ENCODE measurements at places on chromosomes 1 and 21.

DNA sequence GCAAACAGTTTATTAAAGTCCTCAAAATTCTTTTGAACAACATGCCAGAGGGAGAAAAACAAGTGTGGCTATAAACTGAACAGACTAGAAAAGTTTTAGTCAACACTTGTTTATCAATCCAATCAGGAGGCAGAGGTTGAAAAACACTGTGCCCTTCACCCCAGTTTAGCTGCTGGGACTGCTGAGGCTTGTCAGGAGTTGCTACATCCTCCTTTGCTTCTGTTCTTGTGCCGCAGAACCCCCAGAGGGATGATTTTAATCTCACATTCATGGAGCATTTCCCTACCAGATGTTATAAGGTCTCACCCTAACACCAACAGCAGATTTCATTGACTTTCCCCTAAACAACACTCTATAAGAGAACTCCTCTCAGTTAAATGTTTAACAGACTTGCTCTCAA lies 321.2 kb downstream of the VAV3 start:
- DNase-seq = no peak

DNA sequence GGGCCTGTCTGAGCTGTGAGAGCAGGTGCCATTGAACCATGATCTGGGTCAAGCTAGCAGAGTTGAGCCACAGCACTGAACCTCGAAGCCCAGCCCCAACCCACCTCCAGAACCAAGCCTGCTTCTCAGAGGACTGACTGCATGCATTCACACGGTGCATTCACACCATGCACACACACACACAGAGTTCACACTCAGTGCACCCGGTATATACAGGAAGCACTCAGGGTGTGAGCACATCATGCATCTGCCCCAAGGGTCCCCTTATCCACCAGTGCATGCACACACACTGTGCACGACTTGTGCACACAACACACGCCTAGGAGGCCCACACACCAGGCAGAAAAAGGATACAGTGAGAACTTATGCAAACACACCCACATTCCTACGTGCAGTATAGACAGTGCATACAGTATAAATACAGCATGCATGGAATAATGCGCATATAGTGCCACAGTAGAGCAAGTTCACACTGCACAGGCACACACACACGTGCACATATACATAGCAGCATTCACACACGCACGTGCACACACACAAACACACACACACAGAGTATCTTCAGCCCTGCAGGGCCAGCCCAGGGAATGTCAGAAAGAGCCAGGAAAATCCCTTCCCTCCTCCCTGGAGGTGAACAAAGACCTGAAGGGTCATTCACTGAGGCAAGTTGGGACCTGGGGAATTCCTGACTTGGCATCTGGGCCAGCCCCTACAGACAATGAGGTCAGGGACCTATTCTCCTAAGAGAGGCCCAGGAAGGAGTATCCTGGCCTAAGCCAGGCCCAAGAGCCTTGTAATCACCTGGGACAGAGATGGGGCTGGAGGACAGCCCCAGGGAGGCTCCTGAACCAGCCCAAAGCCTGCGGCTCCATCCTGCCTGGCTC lies 42.1 kb downstream of the CAMK2N1 start:
- DNase-seq = no peak

DNA sequence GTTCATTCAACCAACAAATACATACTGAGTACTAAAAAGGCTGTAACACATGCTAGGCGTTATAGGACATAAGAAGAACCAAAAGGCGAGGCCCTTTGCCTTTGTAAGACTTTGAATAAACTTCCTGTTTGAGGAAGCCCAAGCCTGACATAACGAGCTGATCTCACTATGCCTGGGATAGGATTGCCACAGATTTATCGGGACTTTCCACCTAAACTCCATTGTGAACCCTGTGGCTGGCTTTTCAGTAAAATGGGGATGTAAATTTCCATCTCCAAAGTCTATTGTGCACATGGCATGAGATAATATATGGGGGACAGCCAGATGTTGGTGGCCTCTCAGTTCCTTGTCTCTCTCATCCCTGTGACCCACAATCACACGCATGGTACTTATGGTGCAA lies 41.9 kb downstream of the LMO4 start:
- no peak for DNase-seq

- DNase-seq = no peak
Observed at GRCh38 chr1:55726994-55727393, 511.8 kb upstream of the USP24 start.

- no peak for DNase-seq
Observed at GRCh38 chr1:27816921-27817630, 13.5 kb upstream of the PPP1R8 start.

GRCh38 chr1:18021242-18021641 lies 86.4 kb upstream of the IGSF21 start:
- no peak for DNase-seq

DNA sequence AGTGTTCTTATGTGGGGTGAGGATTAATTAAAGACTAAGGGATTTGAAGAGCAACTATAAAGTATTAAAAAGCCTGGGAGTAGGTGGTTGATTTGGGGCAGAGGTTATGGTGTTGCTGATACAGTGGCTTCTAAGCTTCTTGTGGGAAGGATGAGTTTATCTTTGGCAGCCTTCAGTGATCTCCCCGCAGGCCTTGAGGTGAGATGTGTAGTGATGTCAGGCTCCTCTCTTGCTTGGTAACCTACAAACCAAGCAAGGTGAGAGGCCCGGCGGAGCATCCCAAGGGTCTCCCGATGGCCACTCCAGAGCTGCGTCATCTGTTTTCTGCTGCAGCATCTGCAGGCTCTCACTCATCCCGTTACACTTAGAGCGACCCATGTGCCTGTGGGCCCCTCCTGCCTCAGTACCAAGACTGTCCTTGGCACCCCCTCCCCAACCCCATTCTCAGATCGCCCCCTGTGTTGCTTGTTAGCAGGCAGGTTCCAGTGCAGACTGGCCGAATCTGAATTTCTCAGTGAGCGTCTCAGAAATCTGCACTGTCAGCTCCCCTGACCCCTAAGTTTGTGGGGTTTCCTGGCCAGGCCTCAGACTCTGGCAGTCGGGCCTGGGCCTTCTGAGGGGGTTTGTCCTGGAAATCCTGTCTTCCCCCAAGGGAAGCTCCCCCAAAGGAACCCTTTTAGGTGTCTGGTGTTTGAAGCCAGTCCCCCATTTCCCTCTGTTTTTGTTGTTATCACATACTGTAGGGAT lies 77.9 kb downstream of the GALNT2 start:
- DNase-seq = no peak

GRCh38 chr21:26377111-26377694 lies 195.9 kb downstream of the CYYR1 start:
- no peak for DNase-seq

- no peak for DNase-seq
Observed at GRCh38 chr1:24640288-24640687, 2.8 kb upstream of the SRRM1 start.

DNA sequence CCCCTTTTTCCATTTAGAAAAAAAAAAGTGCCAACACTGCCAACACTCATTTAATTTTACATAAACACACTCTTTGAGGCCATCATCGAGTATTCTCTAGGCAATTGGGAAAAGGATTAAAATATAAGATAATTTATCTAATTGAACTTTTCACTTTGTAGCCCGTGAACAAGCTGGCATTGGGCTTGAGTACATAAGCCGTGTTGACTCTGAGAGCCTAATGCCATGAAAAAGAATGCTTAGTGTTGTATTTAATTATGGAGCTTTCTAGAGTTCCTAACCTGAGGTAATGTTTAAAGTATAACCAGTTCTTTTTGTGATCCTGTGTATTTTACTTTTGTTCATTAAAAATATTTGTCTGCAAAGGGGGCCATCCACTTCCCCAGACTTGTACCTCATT lies 193.8 kb downstream of the LYPLAL1 start:
- no peak for DNase-seq

DNA sequence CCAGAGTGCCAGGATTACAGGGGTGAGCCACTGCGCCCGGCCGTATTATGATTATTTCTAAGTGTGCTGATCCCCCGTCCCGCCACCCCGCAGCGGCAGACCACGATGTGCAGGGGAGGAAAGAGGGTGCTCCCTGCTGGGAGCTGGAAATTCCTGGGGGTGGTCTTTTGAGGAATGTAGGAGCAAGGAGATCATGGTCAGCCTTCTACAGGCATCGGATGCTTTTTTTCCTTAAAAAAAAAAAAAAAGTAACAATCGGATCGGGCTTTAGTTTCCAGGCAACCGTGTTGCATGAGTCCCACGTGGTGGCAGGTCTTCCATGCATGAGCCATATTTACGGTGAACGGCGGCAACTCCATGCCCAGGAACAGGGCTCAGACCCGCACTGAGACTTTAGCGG lies 74.2 kb upstream of the COX20 start:
- no peak for DNase-seq

DNA sequence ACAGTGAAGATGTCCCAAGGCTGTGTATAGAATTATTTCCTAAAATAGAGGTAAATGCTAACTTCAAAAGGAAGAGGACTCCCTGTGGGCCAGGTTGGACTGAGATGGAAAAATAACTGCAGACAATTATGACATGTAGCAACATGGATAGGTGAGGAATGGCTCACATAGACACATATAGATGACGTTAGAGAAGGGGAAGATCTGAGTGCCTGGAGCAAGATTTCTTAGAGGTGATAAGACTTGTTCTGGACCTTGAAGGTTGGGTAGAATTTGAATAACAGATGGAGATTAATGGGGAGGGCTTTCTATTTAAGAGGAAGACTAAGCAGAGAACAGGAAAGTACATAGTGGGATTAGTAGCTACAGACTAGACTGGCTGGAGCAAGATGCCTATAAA lies 76.9 kb downstream of the C1orf21 start:
- DNase-seq = no peak

DNA sequence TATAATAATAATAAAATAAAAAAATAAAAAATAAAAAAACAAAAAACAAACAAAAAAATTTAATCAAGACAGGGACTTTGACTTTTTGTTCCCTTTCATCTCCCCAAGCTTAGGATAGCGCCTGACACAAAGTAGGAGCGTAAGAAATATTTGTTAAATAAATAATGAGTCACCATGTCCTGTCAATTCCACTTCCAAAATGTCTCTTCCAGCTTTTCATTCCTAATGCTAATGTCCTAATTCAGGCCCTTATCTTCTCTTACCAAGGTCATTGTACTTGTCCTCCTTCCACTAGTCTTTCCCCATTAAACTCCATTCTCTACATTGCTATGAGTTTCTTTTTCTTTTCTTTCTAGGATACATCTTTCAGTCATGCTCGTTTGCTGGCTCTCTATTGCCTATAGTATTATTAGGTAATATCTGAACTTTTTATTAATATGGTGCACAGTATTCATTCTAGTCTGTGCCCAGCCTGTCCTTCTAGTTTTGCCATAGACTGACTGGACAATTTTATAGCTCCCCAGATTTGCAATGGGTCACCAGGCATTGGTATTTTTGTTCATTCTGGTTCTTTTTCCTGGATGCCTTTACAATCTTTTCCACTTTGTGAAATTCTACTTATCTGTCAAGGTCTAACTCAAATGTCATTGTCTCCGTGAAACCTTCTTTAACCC lies 11.4 kb downstream of the NEXN start:
- DNase-seq = no peak

DNA sequence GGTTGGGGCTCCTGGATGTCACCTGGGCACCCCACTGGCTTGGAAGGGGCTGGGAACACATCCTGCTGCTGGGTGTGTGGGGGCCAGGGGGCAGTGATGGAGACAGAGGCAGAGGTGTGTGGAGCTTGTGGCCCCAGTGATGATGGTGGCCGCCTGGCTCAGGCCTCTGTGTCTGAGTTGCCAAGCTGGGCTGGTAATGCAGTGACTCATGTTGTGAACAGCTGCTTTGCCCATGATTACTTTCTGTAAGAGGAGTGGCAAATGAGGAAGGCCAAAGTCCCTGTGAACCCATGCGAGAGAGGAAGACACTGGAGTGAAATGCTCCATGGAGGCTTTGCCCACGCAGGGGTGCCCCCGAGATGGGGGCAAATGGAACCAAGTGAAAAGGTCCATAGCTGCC lies 86.8 kb downstream of the KCNJ6 start:
- no peak for DNase-seq

DNA sequence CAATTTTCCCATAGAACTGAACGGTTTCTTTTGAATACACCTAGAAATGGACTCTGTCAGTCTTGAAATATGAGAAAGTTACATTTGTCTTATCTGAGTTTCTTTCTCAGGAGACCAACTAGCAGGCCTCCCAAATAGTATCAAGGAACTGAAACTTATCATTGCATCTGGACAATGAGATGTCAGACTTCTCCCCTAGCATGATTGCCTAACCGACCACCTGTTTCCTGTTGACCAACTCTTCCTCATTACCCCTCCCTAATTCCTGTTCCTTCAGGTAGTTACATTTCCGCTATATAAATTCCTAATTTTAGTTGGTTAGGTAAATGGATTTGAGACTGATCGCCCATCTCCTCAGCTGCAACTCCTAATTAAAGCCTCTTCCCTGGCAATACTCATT lies 1587.3 kb downstream of the NCAM2 start:
- DNase-seq = no peak

GRCh38 chr1:197180252-197180878 lies 33.9 kb upstream of the ASPM start:
- no peak for DNase-seq

DNA sequence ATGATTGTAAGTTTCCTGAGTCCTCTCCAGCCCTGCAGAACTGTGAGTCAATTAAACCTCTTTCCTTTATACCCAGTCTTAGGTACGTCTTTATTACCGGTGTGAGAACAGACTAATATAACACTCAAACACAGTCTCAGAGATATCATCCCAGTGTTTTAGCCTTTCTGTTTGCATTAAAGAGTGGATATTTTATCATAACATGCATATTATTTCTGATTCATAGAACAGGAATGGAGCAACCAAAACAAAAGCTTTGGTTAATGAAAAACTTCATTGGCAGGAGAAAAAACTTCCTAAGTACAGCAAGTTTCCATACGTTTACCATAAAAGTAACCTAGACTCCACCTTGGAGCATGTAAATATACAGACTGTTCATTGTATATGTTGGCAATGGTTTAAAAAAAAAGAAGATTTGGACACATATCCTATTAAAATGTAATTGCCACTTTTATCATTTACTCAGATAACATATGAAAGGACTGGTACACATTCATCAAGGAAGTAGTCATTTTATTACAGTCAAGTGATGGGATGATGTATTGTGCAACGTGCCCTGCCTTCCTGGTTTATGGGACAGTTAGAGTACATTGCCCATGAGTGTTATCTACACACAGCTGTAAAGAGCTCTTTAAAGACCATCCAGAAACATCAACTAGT lies 144.8 kb downstream of the ETS2 start:
- DNase-seq = no peak

DNA sequence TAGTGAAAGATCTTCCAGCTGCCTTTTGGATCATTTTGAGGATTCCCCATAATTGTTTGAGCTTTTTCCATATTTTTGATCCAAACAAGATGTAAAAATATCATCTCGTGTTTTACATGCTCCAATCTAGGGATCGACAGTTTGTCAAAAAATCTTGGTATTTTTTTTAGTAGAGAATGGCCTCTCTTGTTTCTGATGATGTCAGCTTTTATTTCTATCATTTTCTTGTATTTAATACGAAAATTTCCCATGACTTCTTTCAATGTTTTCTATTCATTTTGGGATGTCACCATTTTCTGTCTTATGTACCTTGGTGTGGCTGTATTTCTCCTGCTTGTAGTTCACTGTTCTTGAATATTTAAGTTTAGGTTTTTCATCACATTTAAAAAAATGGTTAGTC lies 812.0 kb upstream of the NCAM2 start:
- no peak for DNase-seq

- DNase-seq = peak; percentile 84
Observed at GRCh38 chr21:45554477-45555175, 12.4 kb upstream of the SLC19A1 start.
